ENCODE measurements at places on chromosomes 12 and 14.

GRCh38 chr14:43894534-43894933 lies 612.5 kb downstream of the FSCB start:
- no peak for DNase-seq

DNA sequence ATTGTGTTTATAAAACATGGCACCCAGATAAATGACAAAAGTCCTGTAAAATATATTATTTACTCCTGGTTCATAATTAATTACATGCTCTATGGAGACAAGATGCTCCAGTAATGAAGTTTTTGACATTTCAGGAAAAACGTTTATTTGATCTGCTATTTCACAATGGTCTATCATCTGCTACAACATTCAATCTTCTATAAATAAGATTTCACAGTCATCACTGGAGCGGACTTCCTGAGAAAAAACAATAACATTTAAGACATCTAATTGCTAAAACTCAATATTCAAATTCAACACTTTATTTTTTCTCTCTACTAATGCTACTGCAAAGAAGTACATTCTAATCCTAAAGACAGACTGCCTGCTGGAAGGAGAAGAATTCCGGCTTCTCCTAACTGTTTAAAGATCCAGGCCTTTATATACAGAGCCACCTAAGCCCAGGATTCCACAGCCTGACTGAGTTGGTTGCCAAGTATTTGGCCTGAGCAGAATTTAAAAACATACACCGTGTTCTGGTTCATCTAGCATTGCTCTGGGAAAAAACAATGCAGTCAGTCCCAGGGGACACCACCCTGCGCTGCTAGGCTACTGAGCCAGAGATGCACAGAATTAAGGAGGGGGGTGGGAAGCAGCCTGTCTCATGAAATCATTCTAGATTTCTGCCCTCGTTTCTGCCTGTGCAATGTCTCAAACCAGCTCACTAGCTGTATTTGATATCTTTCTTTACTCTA lies 58.0 kb downstream of the TMTC1 start:
- DNase-seq = no peak

DNA sequence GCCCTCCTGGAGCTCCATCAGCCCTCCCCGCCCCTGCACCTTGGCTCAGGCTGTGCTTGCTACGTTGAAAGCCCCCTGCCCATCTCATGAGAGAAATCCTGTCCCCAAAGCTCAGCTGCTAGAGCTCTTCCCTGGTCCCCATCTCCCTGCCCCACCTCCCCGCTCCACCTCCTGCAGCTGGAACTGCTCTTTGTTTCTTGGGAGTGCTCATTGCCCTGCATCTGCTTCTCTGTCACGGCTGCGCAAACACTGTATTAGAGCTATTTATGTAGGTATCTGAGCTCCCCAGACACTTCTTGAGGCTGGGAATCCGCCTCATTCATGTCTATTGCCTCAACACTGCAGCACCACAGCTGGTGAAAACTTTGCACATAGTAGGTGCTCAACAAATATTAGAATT lies 32.8 kb upstream of the PRIMA1 start:
- DNase-seq = no peak

- DNase-seq = no peak
These were observed 181.0 kb downstream of the ADGRD1 start for GRCh38 chr12:131134523-131135310.

DNA sequence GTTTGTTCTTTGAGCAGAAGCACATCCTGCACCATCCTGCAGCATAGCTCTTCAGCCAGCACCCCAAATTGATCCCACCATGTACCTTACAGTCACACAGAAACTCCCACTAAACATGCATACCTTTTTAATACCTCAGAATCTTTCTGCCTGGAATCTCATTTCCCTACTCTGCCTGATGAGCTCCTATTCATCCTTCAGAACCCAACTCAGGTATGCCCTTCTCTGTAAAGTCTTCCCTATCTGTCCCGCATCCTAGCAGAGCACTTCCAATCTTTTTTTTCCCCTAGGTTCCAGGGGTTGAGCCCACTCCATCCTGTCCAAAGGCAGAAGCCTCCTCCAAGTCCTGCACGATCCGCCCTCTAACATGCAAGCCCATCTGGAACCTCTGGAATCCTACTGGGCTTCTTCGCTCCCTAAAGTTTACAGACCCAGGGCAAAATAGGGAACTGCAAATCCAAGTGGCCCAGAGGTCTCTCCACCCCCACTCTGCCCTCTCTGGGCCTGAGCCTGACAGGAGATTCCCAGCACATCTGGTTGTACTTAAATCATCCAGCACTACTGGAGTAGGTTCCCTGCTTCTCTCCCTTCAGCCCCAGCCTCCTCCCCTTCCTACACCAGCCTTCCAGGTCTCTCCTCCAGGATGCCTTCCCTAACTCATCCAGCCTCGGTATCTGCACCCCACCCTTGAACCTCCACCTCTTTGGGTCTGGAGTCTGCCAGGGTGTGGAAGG lies 4.1 kb upstream of the FIGNL2 start:
- no peak for DNase-seq

GRCh38 chr14:29039171-29039570 lies 272.6 kb downstream of the FOXG1 start:
- DNase-seq = no peak

GRCh38 chr12:95605875-95606274 lies 54.6 kb upstream of the USP44 start:
- DNase-seq = no peak

All from NCI-H2029 treated with DMSO at 0.1 percent for 48 hours (cell line).